ENCODE measurements at places on chromosomes 5 and 9.
A peak's percentile ranks its signal among the peaks of the same experiment; 100 is the strongest.

DNA sequence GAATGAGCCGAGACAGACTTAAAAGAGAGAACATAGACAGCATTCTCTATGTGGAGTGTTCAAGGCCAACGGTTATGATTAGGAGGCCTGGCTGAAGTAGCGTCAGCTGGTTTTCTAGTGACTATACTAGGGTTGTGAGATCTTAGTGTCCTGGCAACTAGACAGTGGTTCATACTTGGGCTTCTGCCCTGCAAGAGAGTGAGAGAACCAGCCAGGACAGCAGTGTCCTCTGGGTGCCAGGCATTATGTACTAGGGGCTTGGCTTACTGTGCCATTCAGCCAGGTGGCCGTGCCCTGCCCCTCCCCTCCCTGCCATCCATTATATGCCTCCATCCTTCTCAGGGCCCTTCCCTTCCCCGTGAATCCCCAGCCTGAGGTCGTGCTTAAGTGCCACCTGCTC lies 56.8 kb downstream of the TRIO start:
- no peak for DNase-seq

GRCh38 chr5:61965069-61965468 lies 340.9 kb upstream of the KIF2A start:
- DNase-seq: no peak

- no peak for DNase-seq
Observed at GRCh38 chr5:129902816-129903215, 1.4 kb upstream of the CHSY3 start.

GRCh38 chr9:89886281-89886700 lies 281.5 kb downstream of the GADD45G start:
- DNase-seq: no peak

DNA sequence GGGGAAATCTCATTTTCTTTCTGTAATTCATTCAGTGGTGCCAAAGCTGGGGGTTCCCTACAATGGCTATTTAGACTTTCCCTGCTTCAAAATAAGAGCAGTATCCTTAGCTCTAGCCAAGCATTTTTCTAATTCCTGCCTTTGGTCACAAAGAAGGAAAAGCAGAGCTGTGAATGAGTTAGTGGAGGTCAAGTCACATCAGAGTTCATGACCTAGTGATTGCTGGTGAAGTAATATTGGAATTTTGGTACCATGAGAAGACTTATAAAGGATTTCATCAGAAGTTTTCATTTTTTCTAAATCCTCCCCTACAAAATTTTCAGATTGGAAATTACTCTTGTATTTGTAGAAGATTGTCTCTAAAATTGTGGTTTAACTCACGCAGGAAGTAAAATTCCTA lies 28.0 kb downstream of the DNAJC21 start:
- no peak for DNase-seq

- no peak for DNase-seq
Observed at GRCh38 chr9:91116211-91116610, 245.5 kb downstream of the AUH start.

DNA sequence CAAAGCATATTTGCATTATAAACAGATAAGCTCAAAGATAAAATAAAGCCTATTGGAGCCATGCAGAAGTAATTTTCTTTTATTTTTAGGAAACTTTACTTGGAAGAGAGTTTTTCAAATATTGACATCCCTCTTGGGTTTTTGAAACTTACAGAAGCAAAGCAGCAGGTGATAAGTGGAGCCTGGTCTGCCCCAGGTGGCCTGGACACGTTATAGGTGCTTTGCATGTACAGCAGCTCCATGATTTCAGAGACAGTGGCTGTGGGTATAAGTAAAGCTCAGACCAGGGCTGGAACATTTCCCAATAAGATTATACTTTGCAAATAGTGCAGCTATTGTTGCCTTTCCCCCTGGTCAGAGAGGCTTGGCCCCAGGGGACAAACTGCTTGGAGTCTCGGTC lies 51.5 kb downstream of the CCDC192 start:
- DNase-seq: peak; percentile 83

GRCh38 chr5:167361795-167362194 lies 929.6 kb upstream of the WWC1 start:
- DNase-seq: no peak

GRCh38 chr5:150349681-150350275 lies 7.7 kb upstream of the TCOF1 start:
- DNase-seq: no peak

DNA sequence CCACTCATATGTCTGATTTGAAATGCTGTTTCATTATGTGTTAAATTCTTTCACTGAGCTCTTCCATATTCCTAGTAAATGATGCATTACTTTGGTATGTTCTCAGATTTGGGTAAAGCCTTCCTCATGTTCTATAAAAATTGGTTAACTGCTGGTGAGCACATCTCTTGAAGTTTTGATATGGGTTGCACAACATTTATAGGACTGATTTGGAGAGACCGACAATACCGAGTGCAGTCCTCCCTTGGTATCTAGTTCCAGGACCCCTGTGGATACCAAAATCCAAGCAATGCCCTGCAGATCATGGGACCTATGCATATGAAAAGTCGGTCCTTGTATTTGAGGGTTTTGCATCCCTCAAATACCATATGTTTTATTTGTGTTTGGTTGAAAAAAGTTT lies 37.8 kb downstream of the WDR36 start:
- no peak for DNase-seq

DNA sequence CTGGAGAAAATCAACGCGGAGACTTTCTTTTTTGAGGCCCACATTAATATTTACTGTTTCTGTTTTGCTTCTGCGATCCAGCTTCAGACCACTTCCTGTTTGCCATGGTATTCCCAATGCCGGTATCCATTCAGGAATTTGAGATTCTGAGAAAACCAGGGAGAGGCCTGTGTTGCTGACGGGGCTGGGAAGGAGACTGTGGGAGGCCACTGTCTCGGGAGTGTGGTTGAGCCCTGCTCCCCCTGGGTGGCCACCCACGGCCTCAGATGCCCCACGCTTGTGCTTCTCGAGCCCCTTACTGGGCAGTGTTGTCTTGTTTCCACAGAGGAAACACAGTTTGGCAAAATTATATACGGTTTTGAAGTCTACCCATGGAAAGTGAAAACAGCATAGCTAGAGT lies 403.6 kb upstream of the IRX2 start:
- no peak for DNase-seq

- no peak for DNase-seq
Observed at GRCh38 chr5:170269579-170269978, 28.0 kb downstream of the LCP2 start.
